ENCODE measurements at places on chromosomes 2 and 18. TPM values are rescaled to one million over a fixed set of nuclear protein-coding genes. Genes with fewer than 3 reads are reported as not detected.

Gene RNF138
- total RNA-seq = 77.4 TPM

Gene LIPT1
- 9.9 TPM for total RNA-seq

Gene PAX3
- not detected for total RNA-seq

Gene GRP
- not detected for total RNA-seq

Gene ECEL1
- total RNA-seq = not detected

Gene RESP18
- total RNA-seq = not detected

Gene PRKRA
- 37.4 TPM for total RNA-seq

Gene CDH2
- not detected for total RNA-seq

Gene ALPG
- total RNA-seq = not detected

Gene XDH
- 0.15 TPM for total RNA-seq

Gene RAPGEF4
- total RNA-seq = 0.62 TPM

Gene TEX51
- not detected for total RNA-seq

Gene MAPK4
- total RNA-seq = not detected

Gene GPAT2
- total RNA-seq = 3.3 TPM

Gene BIN1
- total RNA-seq = 148 TPM

Gene LGALSL
- 0.83 TPM for total RNA-seq

Gene AGXT
- not detected for total RNA-seq

Gene ZAP70
- 302 TPM for total RNA-seq

Gene ABHD1
- 0.10 TPM for total RNA-seq

Gene CNGA3
- not detected for total RNA-seq

Gene SERPINB10
- not detected for total RNA-seq

Gene TXNDC2
- total RNA-seq = not detected

Gene HTRA2
- 45.8 TPM for total RNA-seq

Gene FAP
- not detected for total RNA-seq

Gene BMP10
- not detected for total RNA-seq

Gene ABCA12
- total RNA-seq = not detected

Gene APCDD1
- total RNA-seq = not detected

Gene VSNL1
- total RNA-seq = not detected

Gene ARHGEF33
- not detected for total RNA-seq

Gene NT5C1B
- total RNA-seq = not detected

Gene MSH6
- total RNA-seq = 92.9 TPM

Gene COL6A3
- total RNA-seq = 0.87 TPM

Gene CMPK2
- 96.0 TPM for total RNA-seq

Gene GULP1
- total RNA-seq = not detected

Gene C2orf80
- total RNA-seq = not detected

Gene FEV
- not detected for total RNA-seq

Gene CHRND
- not detected for total RNA-seq

Gene APLF
- 2.7 TPM for total RNA-seq

Gene TMX3
- total RNA-seq = 63.3 TPM

Gene TNS1
- 13.5 TPM for total RNA-seq

Gene TMEM178A
- not detected for total RNA-seq

Gene DYNAP
- total RNA-seq = not detected

Gene C2orf66
- total RNA-seq = 0.20 TPM

Gene L3MBTL4
- total RNA-seq = 0.33 TPM

Gene THOC1
- 55.9 TPM for total RNA-seq

Gene CTAGE1
- not detected for total RNA-seq

Gene IL37
- not detected for total RNA-seq

Gene CD302
- total RNA-seq = 0.42 TPM

Gene VPS4B
- total RNA-seq = 69.9 TPM

Gene CTDSP1
- 208 TPM for total RNA-seq

Gene BOLL
- not detected for total RNA-seq

Gene ARHGAP25
- 94.9 TPM for total RNA-seq

Gene CHRNA1
- not detected for total RNA-seq
